ENCODE measurements at places on chromosomes 5 and 9. TPM values are rescaled to one million over a fixed set of nuclear protein-coding genes. Genes with fewer than 3 reads are reported as not detected.

DNA sequence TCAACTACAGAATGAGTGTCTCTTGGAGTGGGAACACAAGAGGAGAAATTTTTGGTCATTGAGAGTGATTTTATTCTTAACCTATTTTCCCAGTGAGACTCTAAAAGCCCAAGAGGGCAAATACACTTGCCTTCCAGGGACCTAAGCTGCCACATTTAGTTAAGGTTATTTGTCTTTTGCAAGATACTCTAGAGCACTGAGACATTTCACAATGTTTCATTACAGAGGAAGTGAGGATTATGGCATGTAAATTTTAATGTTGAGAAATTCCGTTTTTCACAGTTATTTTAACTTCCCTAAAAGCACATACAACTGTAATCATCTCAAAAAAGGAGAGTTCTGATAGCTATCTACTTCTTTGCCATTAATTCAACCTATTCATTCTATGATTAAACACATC, 38.7 kb upstream of the RAB3C start:
- DNase-seq: no peak

DNA sequence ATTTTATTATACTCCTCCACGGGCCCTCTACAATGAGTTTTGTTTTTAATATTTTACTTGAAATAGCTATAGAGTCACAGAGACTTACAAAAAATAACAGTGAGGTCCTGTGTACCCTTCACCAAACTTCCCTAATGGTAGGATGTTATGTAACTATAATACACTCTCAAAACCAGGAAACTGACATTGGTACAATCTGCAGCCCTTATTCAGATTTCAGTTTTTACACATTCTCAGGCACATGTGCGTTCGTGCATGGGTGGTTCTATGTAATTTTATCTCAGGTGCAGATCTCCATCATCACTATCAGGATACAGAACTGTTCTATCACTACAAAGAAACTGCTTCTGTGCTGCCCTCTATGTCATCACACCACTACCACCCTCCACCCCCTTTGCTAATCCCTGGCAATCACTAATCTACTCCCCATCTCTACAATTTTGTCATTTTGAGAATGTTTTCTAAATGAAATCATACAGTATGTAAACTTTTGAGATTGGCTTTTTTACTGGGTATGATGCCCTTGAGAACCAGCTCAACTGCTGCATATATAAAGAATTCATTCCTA, 16.4 kb downstream of the RAB14 start:
- DNase-seq: no peak

The IL13 gene
- not detected for total RNA-seq

- no peak for DNase-seq
Observed at GRCh38 chr5:66704790-66705425, 108.7 kb downstream of the MAST4 start.

DNA sequence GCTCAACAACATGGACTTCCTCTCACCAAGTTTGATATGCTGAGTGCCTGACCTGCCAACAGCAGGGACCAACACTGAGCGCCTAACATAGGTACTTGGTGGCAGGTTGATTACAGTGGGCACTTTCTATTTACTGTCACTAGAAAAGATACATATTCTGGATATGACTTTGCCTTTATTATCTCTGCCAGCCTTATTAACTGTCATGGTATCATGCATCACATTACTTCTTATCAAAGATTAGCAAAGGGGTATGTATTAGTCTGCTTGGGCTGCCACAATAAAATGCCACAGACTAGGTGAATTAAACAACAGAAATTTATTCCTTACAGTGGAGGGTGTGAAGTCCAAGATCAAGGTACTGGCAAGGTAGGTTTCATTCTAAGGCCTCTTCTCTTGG, 14.3 kb upstream of the C1QTNF2 start:
- no peak for DNase-seq

The PDCD1LG2 gene
- total RNA-seq: not detected

The ESM1 gene
- total RNA-seq: not detected

GRCh38 chr9:21030389-21031035, 928 bp downstream of the HACD4 start:
- DNase-seq: no peak

DNA sequence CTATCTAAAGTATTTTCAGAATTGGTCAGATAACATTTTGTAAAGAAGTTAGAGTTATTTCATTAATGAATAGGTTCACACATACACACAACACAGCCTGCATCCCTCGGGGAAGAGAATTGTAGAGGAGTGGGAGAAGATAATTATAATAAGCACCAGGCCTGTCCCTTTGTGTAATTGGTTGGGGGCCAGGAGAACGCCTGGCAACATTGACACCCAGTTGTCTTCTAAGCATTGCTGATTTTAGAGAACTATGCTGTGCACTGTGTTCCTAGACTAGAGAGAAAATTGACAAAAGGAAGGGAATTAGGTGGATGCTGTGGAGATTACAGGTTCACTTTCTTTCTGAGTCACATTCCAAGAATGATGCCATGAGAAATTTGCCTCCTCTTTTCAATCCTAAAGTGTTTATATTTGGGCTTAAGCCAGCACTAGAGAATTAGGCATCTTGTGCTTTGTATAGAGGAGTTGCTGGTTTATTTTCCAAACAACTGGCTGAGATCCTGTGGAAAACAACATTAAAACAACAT, 247.6 kb downstream of the COX7C start:
- no peak for DNase-seq

DNA sequence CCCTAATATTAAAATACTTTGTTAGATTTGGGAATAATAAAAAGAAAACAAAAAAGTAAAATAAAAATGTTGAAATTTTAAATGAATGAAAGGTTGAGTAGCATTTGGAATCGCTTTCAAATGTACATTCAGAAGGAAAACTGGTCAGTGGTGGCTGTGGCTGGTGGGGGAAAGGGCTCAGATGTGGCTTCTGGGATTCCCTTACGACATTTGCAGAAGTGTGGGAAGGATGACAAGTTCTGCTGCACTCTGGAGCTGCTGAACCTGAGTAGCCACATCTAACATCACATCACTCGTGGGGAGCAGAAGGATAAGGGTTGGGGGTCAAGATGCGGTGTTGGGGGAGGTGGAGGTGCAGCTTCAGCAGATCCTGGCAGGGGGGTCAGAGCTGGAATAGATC, 25.6 kb upstream of the CAST start:
- no peak for DNase-seq

- no peak for DNase-seq
Observed at GRCh38 chr9:27212621-27213020, 84.3 kb downstream of the EQTN start.

Data from H1 (cell line).